ENCODE measurements at places on chromosomes 2 and 18.

DNA sequence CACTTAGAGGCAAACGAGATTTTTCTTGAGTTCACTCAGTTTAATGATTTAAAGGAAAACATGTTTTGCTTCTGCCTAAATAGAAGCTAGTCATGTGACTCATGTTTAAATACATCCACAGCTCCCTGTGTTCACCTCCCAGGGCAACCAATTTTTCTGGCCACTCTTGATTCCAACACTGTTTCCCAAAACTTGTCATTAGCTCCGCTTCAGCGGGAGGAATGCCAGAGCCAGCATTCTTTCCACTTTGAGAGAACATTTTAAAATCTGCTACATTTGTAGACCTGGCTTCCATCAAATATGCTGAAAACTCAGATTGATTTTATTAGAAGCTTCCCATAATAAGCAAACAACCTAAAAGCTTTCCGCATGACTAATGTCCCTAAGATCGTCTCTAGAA, 2.8 kb upstream of the CYS1 start:
- DNase-seq = no peak

DNA sequence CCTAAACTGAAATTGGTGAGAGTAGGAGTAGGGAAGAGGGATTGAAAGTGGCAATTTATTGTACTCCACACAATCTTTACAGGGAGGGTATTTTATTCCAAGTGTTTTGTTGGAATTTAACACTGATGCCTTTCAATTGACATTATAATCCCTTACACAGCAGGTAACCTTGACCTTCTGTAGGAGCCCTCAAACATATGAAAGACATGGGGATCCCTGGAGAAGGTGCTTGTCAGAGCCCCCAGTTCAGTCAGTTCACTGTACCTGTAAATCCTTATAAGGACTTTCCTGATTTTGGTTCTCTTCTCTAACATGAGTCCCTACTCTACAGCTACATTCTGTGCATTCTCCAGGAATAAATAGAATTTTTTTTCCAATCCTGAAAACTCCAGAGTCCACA, 384.9 kb upstream of the NRP2 start:
- DNase-seq = no peak

GRCh38 chr2:236665572-236666118, 96.0 kb downstream of the ACKR3 start:
- no peak for DNase-seq

DNA sequence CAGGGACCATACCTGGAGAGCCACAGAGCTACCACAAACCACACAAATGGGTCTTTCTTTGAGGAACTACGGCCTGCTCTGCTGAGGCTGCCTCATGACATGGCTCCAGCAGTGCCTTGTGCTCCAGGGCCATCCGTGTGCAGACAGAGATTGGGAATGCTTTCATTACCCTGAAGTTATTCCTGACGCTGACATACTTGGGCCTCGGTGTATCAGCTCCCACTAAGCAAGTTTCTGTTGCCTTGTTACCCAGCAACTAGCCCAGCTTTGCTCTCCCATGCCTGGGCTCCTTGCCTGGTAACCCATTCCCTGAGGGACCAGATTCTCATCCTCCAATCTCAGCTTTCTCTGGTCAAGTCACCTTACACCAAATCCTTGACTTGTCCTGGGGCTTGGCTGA, 80.3 kb upstream of the FZD7 start:
- no peak for DNase-seq

GRCh38 chr2:226691255-226691654, 108.4 kb downstream of the IRS1 start:
- no peak for DNase-seq

DNA sequence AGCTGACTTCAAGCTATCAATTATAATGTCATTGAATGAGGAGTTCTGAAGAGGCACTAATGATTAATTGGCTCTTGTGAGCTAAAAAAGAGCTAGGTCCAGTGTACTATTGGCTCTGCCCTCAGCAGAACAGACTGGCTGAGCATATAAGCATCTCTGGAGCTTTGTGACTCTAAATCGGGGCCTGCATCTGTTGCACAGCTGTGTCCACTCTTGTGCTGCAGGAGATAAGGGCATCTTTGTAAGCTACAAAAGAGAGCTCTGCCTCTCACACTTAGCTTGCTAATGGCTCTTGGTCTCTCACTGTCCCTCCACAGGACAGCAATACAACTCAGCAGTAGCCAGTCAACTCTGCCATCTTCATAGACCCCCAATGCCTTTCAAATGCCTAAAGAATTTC, 61.5 kb upstream of the L3MBTL4 start:
- DNase-seq = no peak

DNA sequence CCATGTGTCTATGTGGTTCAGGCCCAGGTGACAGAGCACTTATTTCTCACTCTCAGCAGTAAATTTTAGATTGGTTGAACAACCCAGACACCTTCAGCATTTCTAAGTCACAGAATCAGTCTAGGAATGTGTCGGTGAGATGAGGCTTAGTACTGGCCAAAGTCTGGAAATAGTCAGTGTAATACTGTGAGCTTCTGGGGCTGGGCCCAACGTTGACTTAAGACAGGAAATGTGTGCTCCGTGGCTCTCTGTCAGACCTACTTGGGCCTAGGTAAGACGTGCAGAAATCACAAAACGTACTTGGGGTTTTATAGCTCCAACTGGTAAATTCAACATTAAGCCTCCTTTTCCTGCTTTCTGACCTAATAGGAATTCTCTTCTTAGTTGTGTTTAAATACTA, 160.3 kb upstream of the COL3A1 start:
- no peak for DNase-seq

- DNase-seq = no peak
These were observed 15.3 kb downstream of the FHL2 start for GRCh38 chr2:105383432-105384166.

DNA sequence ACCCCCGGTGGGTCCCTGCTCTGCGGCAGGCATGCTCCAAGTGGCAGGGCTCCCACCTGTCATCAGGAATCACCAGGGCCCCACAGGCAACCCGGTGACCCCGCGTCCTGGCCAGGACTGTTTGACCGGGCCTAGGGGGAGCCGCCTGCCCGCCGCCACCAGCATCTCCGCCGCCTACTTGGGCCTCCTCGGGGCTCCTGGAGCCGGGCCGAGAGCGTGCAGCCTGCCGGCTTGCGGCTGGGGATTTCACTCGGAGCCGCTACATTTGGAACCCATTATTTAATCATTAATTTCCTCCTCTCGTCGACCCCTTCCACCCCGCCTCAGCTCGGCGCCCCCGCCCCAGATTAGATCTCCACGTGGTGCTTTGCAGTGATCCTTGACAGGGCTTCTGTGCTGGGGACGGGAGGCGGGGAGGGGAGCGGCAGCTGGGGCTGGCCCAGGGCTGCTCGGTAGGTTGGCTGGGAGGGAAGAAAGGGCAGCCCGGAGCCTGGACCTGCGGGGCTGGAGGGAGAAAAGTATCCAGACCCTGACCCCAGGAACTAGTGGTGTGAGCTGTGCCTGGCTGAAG, 295.4 kb downstream of the CYP26B1 start:
- DNase-seq = no peak

DNA sequence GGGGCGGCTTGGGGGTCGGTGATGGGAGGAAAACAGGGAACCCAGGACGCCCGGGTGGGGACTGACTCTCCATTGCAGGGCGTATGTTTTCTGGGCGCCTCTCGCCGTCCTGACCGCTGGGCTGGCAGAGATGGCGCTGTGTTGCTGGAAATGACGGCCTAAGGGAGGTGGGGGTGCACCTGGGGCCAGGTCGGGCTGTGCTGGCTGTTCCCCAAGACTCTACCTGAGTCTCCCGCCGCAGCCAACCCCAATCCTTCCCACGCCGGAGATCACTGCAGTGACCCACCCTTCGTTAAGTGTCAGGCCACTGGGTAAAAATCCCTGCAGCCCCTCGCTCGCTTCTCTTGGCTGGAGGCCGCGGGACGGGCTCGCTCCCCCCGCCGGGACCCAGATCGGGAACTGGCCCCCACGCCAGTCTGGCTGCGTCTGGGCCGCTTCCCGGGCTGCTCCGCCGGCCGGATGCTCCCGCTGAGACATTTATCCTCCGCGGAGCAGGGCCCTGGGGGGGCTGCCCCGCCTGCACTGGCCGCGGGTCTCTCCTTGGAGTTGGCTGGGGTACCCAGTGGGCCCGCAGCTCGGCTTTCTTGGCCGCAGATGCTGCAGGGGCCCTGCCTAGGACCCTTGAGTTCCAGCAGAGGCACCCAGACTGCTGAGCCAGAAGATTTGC, 7.8 kb upstream of the ARMC9 start:
- DNase-seq = no peak

DNA sequence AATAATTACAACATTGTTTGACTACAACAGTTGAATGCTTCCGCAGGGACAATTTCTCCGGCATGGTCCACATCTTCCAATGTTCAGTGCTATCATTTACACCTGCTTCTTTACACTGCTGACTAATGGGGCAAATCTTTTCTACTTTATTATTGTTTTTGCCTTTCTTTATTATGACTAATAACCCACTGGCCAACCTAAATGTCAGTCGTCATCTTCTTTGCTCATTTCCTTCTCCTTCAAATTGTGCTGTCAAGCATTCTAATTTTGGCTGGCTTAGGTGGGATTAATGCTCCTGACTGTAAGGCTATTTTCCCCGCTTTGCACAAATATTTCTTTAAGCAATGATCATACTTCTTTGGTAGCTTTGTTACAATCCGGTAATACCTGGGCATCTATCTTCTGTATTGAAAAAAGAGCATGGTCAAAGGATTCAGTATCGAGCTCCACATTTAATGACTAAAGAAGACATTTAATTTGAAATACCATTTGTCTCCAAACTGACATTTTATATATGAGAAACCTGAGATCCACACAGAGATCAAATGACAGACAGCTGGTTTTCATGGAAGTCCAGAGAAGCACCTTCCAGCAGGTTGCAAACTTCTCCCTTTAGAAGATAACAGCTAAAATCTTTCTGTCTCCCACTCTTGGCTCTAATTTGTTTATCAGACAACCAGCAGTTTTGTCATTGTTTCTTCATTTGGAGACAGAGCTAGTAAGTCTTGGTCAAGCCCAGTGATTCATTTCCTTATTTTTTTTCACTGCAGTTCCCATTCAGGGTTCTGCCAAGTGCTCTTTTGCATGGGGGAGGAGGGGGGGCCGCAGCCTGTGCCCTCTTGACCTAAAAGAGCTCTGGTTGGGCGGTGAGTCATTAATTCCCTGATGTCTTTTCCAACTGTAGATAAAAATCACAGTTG, 132.9 kb downstream of the SOCS6 start:
- DNase-seq = peak; percentile 97

GRCh38 chr2:44965684-44966083, 24.2 kb downstream of the SIX3 start:
- DNase-seq = no peak

DNA sequence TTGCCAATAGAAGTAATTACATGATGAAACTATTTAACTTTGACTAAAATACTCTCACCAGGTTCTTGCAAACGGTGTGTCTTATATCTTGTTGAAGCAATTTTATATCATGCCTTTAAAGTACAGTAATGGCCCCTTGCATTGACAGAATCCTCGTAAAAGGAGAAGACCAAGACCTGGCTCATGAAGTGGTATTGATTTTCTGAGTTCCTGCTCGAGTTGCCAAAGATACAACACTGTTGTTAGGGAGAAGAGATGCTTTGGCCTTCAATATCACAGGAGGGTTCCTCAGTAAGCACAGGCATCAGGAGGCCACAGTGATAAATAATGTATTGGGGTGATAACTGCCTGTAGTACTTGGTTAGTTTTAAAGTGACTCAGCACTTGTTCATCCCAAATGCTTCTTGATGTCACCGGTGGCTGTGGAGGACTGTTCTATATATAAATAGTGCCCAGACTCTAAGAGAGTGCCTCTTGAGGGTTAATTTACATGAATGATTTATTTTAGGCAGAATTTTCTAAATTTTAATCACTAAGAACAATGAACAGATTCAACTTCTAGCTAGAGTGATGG, 571.7 kb upstream of the FANCL start:
- DNase-seq = no peak

- DNase-seq = no peak
These were observed 190.8 kb downstream of the TMEM247 start for GRCh38 chr2:46669996-46670793.

DNA sequence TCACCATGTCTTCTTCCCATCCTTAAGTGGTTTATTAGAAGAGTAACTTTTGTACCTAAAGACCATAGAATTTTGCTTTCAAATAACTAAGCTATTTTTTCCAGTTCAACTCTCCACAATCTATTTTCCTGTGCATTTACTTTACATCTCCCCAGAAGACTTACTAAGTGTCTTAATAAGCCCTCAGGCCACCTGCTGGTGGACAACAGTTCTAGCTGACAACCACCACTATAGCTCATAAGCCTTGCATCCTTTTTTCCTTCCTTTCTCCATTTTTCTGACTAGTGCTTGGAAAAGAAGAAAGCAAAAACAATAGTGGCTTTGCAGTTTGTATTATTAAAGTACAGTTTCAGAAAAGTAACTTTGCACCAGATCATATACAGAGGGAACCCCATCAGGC, 149.5 kb upstream of the TMEM200C start:
- DNase-seq = no peak

GRCh38 chr2:84131278-84131830, 327.7 kb downstream of the SUCLG1 start:
- no peak for DNase-seq
